ENCODE measurements at places on chromosomes 11 and 22. TPM values are rescaled to one million over a fixed set of nuclear protein-coding genes. Genes with fewer than 3 reads are reported as not detected.

Gene ZP1
- total RNA-seq: not detected

Gene SDHAF2
- total RNA-seq: 68.5 TPM

Gene SERPIND1
- total RNA-seq: 4.5 TPM

Gene MS4A2
- total RNA-seq: under 0.01 TPM

Gene MTFP1
- total RNA-seq: 0.41 TPM

Gene TKFC
- total RNA-seq: 7.7 TPM

Gene RIBC2
- 0.41 TPM for total RNA-seq

Gene KLHL35
- total RNA-seq: 28.5 TPM

Gene ARHGAP20
- 47.3 TPM for total RNA-seq

Gene OR5D14
- not detected for total RNA-seq

Gene FOSL1
- not detected for total RNA-seq

Gene CPT1A
- total RNA-seq: 4.5 TPM

Gene CEP164
- 15.1 TPM for total RNA-seq

Gene CCDC73
- not detected for total RNA-seq

Gene AGBL2
- total RNA-seq: 0.41 TPM

Gene CALCB
- total RNA-seq: under 0.01 TPM

Gene EFEMP2
- total RNA-seq: 13.0 TPM

Gene KDM4D
- total RNA-seq: 2.0 TPM

Gene CABP2
- total RNA-seq: not detected

Gene KCNQ1
- under 0.01 TPM for total RNA-seq

Gene USP2
- 2.4 TPM for total RNA-seq

Gene BTBD18
- total RNA-seq: not detected

Gene APOL3
- total RNA-seq: 1.6 TPM

Gene LDHAL6A
- 0.82 TPM for total RNA-seq

Gene GDPD4
- not detected for total RNA-seq

Gene MS4A14
- total RNA-seq: not detected

Gene HSPB2
- total RNA-seq: 0.82 TPM

Gene TMPRSS13
- 0.41 TPM for total RNA-seq

Gene CASP1
- 2.9 TPM for total RNA-seq

Gene EIF3D
- 205 TPM for total RNA-seq

Gene MOGAT2
- total RNA-seq: not detected

Gene BRMS1
- 19.2 TPM for total RNA-seq

Gene DENND6B
- total RNA-seq: 19.6 TPM

Gene CASP5
- total RNA-seq: not detected

Gene SPDYC
- not detected for total RNA-seq

Gene TMEM45B
- total RNA-seq: 0.41 TPM

Gene SYT13
- 191 TPM for total RNA-seq

Gene GPR83
- total RNA-seq: 1.2 TPM

Gene DEPDC7
- 1.6 TPM for total RNA-seq

Gene OR6T1
- not detected for total RNA-seq

Gene SLC22A25
- total RNA-seq: not detected

Gene NPAS4
- total RNA-seq: under 0.01 TPM

Gene RAB36
- total RNA-seq: 2.9 TPM

Gene LRRC74B
- under 0.01 TPM for total RNA-seq

Gene FDXACB1
- 10.2 TPM for total RNA-seq

Gene TSGA10IP
- total RNA-seq: not detected

Gene ACRV1
- total RNA-seq: 0.82 TPM

Gene MUC5AC
- total RNA-seq: not detected

Gene SMC1B
- not detected for total RNA-seq

Gene LUZP2
- total RNA-seq: 42.0 TPM

Gene DEUP1
- total RNA-seq: 0.82 TPM

Gene CRYBA4
- not detected for total RNA-seq

Gene SNX32
- total RNA-seq: 6.1 TPM

Gene MED17
- 71.3 TPM for total RNA-seq
